Activated T-cell treated with anti-CD3 and anti-CD28 coated beads, Interleukin-2, amount 50 U/mL, for 4 hours (primary cell): ENCODE measurements at places on chromosomes 6 and 20. TPM values are rescaled to one million over a fixed set of nuclear protein-coding genes. Genes with fewer than 3 reads are reported as not detected.

Gene TRERF1
- 9.4 TPM for total RNA-seq

Gene LPA
- not detected for total RNA-seq

Gene NOX3
- total RNA-seq, result not detected

Gene ABHD16B
- not detected for total RNA-seq

Gene GDAP1L1
- total RNA-seq, result not detected

Gene RNF217
- total RNA-seq, result 1.2 TPM

Gene CD40
- 29.2 TPM for total RNA-seq

Gene CNKSR3
- total RNA-seq, result 1.3 TPM

Gene TUBB1
- total RNA-seq, result not detected

Gene BEND6
- not detected for total RNA-seq

Gene BMP7
- not detected for total RNA-seq

Gene PACRG
- total RNA-seq, result not detected

Gene FERMT1
- total RNA-seq, result 0.27 TPM

Gene SYNGAP1
- 23.4 TPM for total RNA-seq

Gene LIN28B
- total RNA-seq, result 0.08 TPM

Gene RUNX2
- total RNA-seq, result 37.0 TPM

Gene PRPF6
- total RNA-seq, result 95.9 TPM

Gene CYP39A1
- total RNA-seq, result not detected

Gene MAS1
- total RNA-seq, result not detected

Gene KCNQ5
- 13.1 TPM for total RNA-seq

Gene GSTA2
- not detected for total RNA-seq

Gene ADGRF4
- not detected for total RNA-seq

Gene B3GALT4
- 3.8 TPM for total RNA-seq

Gene PCK1
- 0.21 TPM for total RNA-seq

Gene HLA-DMB
- total RNA-seq, result 1.4 TPM

Gene HS3ST5
- not detected for total RNA-seq

Gene PSORS1C2
- not detected for total RNA-seq

Gene BFSP1
- 0.16 TPM for total RNA-seq

Gene MACROD2
- total RNA-seq, result 0.10 TPM

Gene PTCRA
- not detected for total RNA-seq
